Hematopoietic multipotent progenitor cell treated with erythropoietin and hydrocortisone succinate and interleukin-3 and kit ligand, for 6 days (in vitro differentiated cells): ENCODE measurements at places on chromosomes 7 and 10.

GRCh38 chr10:118300320-118300719, 41.8 kb downstream of the FAM204A start:
- DNase-seq = no peak

DNA sequence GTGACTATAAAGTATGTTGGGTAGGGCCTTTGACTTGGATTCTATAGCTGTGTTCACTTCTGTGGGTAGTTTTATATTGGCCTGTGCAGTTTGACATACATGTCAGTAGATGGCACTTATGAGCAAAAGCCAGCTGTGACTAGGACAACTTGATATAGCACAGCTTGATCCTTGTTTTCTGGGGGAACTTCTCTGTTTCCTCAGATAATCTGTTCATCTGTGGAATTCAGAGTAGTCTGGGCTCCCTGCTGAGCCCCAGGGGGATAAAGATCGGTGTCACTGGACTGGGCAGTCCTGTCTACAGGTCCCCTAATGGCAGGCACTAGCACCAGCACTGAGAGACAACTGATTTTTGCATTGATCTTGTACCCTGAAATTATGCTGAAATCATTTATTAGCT, 25.4 kb downstream of the CYP2C9 start:
- peak; percentile 61 for DNase-seq

DNA sequence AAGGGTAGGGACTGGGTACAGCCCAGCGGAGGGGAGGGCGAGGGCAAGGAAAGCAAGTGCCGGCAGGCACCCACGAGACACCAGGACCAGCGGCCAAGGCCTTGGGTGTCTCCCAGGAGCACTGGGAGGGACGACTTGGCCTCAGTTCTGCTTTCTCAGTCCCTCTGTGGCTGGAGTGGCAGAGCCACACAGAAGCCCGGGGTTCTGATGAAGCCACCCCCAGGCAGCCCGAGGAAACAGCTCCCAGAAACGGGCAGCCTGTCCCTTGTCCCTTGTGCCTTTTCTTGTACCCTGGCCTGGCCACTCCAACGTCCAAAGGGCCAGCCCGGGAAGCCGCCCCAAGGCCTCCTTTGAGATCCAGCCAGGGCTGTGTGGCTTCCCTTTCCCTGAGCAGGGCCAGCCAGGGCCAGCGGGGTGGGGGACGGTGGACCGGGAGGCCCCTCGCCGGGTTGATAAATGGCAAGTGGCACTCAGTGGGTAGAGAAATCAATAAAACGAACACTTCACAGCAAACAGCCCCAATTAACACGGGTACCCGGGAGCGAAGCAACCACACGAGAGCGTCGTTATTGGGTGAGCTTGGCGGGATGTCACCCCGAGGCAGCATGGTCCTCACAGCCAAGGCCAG, 69.8 kb upstream of the GNA12 start:
- no peak for DNase-seq

- DNase-seq = no peak
These were observed 187.9 kb downstream of the DIP2C start for GRCh38 chr10:501596-501995.

GRCh38 chr7:128841921-128842673, 11.9 kb downstream of the FLNC start:
- DNase-seq = peak; percentile 73

DNA sequence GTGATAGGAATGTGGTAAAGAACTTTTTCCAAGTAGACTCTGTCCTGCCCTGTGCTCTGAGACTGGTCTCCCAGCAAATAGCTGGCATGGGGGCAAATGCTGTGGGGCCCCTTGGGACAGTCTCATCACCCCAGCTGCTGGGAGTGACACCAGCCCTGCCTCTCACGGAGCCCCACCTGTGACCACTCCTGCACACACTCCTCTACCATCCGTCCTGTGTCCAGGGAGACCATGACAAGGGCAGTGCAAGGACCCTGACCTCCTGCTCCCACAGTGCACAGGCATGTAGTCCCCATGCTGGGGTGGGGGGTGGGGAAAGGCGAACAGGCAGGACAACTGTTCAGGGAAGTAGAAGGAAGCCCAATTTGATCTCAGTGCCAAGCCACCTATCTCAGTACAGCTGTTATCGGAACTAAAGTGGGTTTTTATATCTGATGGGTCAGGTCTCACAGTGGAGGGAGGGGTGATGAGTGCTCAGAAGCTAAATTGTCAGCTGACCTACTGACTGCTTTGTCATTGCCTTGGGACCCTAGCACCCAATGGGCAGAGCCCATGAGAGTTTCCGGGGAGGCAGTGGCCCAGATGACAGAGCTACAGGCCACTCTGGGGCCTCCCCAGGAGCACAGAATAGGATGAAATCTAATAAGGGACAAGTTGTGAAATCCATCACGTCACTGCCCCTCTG, 24.5 kb downstream of the VSTM4 start:
- peak; percentile 12 for DNase-seq

- no peak for DNase-seq
These were observed 139.7 kb downstream of the ELFN1 start for GRCh38 chr7:1809601-1810258.

GRCh38 chr7:81447351-81447952, 322.4 kb downstream of the HGF start:
- DNase-seq = peak; percentile 79

- no peak for DNase-seq
These were observed 71.5 kb upstream of the PPP2R2D start for GRCh38 chr10:131829156-131829930.

DNA sequence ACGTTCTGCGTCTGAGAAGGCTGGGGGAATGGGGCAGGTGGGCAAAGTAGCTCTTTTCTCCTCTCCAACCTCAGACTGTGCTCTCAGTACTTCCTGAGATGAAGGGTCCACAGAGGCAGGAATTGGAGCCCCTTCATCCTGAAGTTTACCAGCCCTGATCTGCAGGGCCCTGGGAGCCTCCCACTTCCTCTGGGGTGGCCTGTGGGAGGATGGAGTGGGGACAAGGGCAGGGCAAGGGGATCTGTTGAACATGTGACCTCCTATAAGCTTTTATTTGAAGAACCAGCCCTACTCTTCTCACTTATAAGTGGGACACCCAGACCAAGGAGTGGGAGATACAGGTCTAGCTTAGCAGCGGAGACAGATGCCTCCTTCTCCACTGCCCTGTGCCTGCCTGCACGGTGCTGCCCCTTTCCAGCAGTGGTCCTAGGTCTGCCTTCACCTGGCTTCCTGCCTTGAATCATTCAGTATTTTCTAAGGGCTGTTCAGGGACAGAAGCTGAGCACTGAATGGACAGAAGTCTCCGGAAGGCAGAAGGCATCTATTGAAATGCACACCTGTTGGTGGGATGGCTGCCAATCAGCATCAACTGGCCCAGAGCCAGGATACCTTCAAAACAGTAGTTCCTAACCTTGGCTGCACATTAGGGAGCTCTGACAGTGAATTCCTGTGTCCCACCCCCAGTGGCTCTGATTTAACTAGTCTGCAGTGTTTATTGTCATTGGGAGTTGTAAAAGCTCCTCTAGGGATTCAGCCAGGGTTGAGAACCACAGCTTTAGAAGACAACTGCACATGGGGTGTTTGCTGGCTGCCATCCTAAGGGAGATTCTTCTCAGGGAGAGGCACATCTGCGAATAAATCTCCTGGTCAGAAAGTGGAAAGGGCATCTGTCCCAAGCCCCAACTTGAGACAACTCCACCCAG, 2.7 kb upstream of the ARHGAP22 start:
- DNase-seq = no peak

- no peak for DNase-seq
These were observed 51.5 kb upstream of the DGKB start for GRCh38 chr7:14954035-14954434.

GRCh38 chr10:102767428-102768160, 23.8 kb downstream of the WBP1L start:
- DNase-seq = no peak

DNA sequence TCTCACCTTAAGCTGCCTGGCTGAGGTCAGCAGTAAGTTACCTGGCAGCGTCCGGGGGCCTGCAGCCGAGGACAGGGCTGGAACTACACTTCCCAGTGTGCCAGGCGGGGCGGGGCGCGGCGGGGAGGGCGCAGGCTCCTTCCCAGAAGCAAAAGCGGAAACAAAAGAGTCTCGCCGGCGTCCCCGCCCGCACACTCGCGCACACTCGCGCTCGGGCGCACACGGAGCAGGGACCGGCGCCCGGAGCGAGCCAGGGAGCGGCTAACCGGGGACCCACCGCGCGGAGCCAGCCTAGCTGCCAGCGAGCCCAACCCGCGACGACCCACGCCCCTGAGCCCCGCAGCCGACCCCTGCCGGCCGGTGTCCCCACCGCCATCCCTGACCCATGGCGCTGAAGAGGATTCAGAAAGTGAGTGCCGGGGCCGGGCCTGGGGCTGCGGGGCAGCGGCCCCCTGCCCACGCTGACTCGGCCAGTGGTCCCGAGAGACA, at the start of gene UBE2D1:
TSS of gene UBE2D1 (plus strand) at position 190 of the 489 bp plus-strand sequence. CDS start at position 386, 196 bp downstream.
- peak; percentile 87 for DNase-seq

DNA sequence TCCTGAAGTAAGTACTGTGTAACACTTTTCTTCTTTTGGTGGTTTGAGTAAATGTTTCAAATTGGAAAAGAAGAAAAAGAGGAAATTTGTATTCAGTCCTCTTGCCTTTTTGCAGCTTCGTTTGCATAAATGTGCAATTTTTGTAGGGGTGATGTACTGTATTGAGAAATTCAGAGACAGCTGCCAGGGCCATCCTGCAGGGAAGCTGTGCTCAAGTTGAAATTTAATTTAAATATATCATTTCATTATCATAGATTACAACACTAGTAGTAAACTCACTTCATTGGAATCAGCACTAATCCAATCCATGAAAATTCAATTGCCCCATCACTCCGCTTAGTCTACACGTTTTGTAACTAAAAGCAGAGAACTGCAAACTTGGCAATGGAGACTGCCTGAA, 415.4 kb downstream of the DNAJB9 start:
- DNase-seq = no peak

GRCh38 chr10:119780879-119781480, 55.1 kb downstream of the INPP5F start:
- no peak for DNase-seq

- DNase-seq = no peak
These were observed 1.7 kb downstream of the DIP2C start for GRCh38 chr10:687583-688311.

GRCh38 chr7:13067036-13067435, 379.6 kb downstream of the ARL4A start:
- no peak for DNase-seq

GRCh38 chr7:148914208-148914777, 30.2 kb upstream of the EZH2 start:
- no peak for DNase-seq

DNA sequence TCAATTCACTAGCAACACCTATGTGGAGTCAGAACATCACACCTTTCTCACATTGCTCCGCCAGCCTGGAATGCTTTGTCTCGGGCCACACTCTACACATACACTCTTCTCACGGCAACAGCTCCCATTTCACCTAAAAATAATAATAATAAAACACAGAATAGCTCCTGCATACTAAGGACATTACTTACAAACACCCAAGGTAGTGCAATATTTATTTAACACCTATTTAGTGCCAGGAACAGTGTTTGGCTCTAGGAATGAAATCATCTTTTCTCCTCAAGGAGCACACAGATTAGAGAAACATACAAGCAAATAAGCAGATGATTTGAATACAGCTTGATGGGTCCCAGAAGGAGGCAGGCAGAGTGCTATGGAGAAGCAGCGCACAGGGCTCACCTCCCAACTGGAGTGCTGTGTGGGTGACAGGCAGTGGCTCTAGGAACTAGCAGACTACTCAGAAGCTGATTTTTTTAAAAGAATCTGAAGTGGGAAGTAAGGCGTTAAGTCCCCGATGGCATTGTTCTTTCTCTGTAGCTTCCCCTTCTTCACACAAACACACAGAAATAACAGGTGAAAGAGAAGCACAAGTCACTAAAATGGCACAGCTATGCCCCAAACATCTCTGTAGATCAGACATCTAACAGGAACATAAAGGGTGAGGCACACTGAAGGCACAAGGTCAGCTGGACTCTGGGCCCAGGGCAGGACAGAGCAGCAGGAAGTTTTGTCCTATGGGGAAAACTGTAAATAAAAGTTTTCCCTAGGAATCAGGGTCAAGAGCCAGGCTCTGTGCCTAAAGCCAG, 16.7 kb downstream of the USP6NL start:
- no peak for DNase-seq

- DNase-seq = no peak
These were observed 211.4 kb downstream of the WDR37 start for GRCh38 chr10:1267568-1267967.

GRCh38 chr10:86644152-86644793, 10.1 kb upstream of the OPN4 start:
- no peak for DNase-seq

DNA sequence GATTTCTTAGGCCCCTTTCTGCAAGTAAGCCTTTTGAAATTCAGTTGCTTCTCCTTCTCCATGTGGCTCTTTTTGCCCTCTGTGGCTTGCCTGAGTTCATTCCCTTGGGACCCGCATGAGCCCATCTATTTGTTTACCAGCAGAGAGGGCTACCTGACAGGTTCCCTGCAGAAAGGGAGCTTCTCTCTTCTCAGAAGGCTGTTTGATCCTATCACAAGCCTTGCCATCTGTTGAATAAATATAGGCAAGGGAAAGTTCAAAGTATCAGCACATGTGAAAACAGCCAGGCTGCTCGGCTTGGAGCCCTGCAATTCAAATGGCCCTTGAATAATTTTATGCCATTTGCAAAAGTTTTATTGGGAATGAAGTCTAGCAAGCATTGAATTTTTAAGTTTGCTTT, 720.2 kb upstream of the FZD8 start:
- DNase-seq = no peak

- no peak for DNase-seq
These were observed 47.7 kb downstream of the DLD start for GRCh38 chr7:107938456-107939250.

DNA sequence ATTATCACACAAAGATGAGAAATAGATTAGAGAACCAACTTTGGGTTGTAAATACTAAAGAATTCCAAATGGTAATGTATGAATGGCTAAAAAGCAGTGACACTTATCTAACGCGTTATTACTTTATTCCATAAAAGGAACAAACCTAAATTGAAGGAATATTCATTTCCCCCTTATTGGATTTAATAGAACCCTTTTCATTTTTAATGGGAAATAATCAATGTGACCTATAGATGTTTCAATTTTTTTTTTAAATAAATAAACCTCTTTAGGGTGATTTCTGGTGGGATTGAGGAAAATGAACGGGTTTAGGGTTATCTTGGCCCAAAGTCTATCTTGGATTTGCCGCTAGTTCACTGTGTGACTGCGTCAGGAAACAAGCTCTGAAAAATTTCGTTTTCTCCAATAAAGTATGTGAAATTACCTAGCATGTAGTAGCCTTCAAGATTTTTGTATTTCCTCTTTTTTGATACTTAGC, 1.9 kb upstream of the ACBD5 start:
- DNase-seq = no peak

- no peak for DNase-seq
These were observed 509.7 kb upstream of the PODXL start for GRCh38 chr7:132065989-132066603.

- no peak for DNase-seq
These were observed 34.2 kb upstream of the TARP start for GRCh38 chr7:38307640-38308039.
